ENCODE measurements at places on chromosomes 5 and 9.
A peak's percentile ranks its signal among the peaks of the same experiment; 100 is the strongest.

DNA sequence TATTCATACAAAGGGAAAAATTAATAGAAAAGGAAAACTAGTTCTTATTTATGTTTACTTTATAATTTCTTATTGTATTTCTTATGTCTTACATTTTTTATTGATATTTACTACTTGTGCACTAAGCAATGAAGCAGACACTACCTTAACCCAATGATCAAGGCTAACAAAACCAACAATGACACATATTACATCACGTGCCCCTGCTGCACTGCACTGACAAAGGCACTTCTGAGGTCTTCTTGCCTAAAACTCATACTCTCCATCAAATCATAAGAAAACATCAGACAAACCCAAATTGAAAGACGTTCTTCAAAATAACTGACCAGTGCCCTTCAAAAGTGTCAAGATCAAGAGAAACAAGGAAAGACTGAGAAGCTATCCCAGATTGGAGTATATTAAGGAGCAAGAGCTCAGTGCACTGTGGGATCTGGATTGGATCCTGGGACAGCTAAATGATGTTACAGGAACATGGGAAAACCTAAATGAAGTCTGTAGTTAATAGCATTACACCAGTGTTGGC is 230.9 kb downstream of the AUH start:
- DNase-seq: no peak

- DNase-seq: peak; percentile 14
Observed at GRCh38 chr5:90473396-90474234, 956 bp downstream of the MBLAC2 start.

- no peak for DNase-seq
Observed at GRCh38 chr5:39846144-39846543, 421.4 kb upstream of the DAB2 start.

DNA sequence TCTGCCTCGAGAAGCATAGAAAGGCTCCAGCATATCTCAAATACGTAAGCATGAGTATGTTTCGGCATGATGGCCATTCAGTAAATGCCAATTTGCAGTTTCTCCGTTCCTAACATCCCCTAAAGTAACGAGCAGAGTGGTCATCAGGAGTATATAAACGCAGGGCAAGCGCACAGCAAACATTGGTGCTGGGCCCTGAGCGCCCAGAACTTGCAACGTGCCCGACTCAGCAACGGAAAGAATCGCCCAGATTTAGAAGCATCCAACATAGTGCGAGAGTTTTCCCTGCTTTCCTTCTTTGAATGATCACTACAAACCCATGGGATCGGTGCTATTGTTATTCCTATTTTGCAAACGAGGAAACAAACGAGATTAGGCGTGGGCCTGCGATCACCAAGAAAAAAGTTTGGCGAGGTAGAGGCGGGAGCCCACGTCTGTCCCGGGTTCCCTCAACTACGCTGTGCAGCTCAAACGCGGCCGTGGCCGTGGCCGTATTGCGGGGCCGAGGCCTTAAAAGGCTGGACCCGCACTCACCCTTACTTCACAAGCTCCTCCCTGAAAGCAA is 505 bp downstream of the RPS14 start:
- DNase-seq: no peak

DNA sequence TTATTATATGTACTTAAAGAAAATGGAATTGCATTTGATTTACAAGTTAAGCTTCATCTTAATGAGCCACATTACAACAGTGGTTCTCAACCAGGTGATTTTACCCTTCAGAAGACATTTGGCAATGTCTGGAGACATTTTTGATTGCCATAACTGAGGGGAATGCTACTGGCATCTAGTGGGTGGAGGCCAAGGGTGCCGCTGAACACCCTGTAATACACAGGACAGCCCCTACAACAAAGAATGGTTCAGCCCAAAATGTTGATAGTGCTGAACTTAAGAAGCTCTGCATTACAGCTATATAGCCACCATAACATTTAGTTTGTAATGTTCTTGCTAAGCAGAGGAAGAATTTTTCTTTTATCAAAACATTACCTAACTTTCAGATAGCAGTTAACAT is 103.1 kb downstream of the PAM start:
- DNase-seq: no peak

GRCh38 chr5:134209477-134210245 is 16.2 kb downstream of the PPP2CA start:
- no peak for DNase-seq

- no peak for DNase-seq
Observed at GRCh38 chr5:134604908-134605307, 27.7 kb downstream of the SAR1B start.

GRCh38 chr9:132547436-132547835 is 35.0 kb upstream of the BARHL1 start:
- DNase-seq: no peak

DNA sequence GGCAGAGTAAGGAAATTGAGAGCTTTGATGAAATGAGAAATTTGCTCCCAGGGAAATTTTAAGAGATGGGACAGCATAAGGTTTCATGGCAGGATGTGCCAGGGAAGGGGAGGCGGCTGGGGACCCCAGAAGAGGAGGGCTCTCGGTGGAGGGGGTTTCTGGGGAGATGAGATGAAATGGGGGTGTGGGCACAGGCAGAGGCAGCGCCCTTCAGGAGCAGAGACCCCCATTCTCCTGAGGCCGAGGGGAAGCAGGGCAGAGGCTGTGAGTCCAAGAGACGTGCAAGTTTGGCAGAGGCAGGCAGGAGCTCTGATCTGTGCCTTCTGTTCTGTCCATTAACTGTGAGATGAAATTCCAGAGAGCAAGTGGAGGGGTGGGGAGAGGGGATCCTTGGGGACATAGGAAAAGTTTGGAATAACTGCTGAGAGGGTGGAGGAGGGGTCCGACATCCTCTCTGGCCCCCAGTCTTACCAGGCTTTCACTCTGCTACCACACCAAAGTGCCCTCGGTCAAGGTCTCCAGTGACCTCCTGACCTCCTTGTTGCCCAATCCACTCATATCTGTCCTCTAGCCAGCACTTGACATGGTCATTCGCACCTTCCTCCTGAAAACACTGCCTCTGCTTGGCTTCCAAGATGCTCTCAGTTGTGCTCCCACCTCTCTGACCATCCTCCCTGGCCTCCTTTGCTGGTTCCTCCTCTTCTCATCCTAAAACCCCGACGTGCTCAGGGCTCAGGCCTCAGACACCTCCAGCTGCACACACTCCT is 108.1 kb upstream of the MVB12B start:
- DNase-seq: no peak

GRCh38 chr5:171379961-171380360 is 7.7 kb upstream of the NPM1 start:
- DNase-seq: no peak

- peak; percentile 5 for DNase-seq
Observed at GRCh38 chr9:101705135-101705661, 33.2 kb downstream of the GRIN3A start.

- no peak for DNase-seq
Observed at GRCh38 chr5:122263352-122264030, 48.5 kb upstream of the SNCAIP start.

DNA sequence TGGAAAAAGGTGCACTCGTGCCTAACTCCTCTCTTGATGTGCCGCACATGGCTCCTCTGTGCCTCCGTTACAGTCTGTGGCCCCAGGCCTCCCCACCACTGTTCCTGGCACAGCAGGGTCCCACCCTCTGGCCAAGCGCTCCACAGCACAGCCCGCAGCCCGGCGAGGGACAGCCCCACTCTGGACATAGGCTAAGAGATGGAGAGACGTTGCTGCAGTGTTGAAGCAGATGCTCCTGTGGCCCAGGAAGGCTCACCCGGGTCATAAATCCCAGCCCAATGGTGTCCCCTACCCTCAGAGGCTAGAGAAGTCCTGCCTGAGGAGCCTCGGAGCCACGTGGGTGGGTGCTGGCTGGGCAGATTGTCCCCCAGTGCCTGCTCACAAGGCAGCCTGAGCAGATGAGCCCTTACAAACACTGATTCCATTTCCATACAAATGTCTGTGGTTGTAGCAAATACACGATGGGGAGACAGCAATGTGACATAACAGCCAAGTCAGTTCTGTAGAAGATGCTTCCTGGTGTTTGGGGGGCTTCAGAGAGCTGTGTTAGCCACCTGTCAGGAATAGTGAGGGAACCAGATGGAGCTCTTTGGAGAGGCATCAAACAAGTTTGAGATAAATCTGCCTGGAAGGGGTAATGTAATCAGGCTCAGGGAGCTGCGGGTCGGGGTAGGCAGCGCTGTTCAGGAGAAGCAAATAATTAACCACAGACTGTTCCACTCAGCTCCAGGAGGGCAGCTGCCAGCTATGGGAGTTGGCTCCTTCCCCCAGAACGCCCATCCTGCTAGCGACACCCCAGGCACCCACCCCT is 41.7 kb downstream of the C5orf15 start:
- DNase-seq: no peak

DNA sequence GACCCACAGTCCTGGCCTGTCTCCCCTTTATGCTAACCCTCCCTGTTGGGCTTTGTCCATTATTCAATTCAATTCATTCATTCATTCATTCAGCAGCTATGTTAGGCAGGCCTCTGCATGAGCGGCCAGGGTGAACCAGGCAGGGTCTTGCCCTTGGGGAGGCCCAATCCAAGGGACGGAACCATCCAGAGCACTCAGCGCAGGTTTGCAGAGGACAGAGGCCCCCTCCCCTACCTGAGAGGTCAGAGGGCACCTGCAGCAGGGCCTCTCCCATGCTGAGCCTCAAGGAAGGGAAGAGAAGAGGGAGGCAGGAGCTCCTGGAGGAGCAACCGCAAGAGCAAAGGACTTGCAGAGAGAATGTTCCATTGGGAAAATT is 61.4 kb downstream of the C9orf50 start:
- no peak for DNase-seq

GRCh38 chr5:179321206-179321987 is 23.9 kb downstream of the ADAMTS2 start:
- no peak for DNase-seq

Measured in germinal center (tissue), 1 donor.